GM23338 (cell line): ENCODE measurements at places on chromosomes 13 and 19. TPM values are rescaled to one million over a fixed set of nuclear protein-coding genes. Genes with fewer than 3 reads are reported as not detected.

PROZ gene
- total RNA-seq: not detected in 2 replicates

DNA sequence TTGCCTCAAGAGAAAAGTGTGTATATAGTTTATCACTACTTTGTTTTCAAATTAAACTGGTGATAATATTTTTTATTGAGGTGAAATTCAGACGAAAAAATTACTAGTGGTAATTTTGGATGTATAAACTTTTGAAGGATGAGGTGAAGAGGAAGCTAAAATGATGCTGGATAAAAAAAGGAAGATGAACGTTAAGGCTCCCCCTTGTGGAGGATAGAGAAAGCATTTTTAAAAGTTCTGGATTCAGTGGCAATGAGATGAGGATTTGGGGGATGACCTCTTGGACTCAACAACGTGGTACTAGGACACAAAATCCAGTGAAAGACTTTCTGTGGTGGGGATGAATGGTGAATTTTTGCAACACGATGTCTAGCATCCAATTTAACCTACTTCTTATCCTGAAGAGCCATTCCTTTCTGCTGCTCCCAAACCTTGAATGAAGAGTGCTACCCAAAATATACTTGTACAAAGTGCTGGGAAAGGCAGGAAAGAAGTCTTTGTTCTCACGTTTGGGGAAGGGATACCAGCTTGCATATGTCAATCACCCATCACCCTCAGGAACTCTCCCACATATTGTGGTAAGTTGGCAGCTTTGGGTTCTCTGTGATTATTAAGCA is 7.3 kb upstream of the SIGLEC5 start:
- no peak overlapping the region for H3K4me3 ChIP-seq
- H3K4me1 ChIP-seq: no peaks in the 10 kb centered on the region
- H3K27me3 ChIP-seq: no peaks in the 10 kb centered on the region
- peaks cover 3% of the 10 kb centered on the region; the same call in 1 of the 2 replicates for H3K36me3 ChIP-seq
- peak; percentile 59 for DNase-seq
- no peak overlapping the region for H3K27ac ChIP-seq

- no peaks in the 10 kb centered on the region for H3K36me3 ChIP-seq
- peak; percentile 100 for DNase-seq
Measured at GRCh38 chr19:6476155-6476895, 5.3 kb downstream of the DENND1C start.

CEACAM21 gene
- total RNA-seq: not detected in 2 replicates

DOCK6 gene
- 48.3 and 49.0 TPM in 2 replicates for total RNA-seq

SELENOV gene
- total RNA-seq: 8.7 and 13.8 TPM in 2 replicates

DNA sequence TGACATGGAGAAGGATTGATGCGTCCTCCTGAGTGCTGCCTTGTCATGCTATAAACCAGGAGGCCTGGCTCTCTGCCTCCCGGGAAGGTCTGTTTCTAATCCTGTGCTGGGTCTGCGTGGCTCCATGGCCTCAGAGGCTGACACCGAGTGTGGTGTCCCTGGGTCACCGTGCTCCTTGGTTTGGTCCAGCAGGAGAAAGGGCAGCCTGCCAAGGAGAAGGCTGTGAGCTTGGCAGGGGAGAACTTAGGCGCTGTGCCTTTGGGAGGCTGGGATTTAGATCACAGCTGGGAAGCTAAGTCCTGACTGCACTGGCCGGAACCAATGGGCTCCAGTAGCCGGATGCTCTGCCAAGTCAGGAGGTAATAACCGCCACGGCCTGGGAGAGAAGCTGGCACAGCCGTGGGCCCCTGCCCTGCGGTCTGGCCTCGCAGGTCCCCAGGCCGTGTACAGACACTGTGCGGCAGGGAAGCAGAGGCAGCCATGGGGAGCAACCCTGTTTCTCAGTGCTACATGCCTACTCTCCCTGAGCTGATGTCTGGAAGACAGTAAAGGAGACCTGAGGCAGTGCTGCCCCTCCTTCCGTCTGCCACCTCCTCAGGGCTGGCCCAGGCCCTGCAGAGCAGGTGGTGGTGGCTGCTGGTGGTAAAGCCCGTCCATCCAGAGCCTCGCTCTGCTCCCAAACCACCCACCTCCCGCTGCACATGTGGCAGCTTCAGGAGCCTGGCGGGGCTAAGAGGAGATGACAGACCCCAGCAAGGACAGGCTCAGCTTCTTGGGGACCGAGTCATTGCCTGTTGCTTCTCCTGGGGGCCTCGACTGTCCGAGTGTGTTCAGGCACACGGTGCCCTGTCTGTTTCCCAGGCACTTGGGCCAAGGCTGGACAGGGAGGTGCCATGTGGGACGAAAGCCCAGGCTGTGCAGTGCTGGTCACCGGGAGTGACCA is 44.9 kb downstream of the C13orf46 start:
- H3K4me3 ChIP-seq: no peak overlapping the region
- H3K36me3 ChIP-seq: no peaks in the 10 kb centered on the region
- H3K27ac ChIP-seq: no peak overlapping the region
- no peaks in the 10 kb centered on the region for H3K27me3 ChIP-seq

- no peak overlapping the region for H3K4me3 ChIP-seq
- no peaks in the 10 kb centered on the region for H3K4me1 ChIP-seq
- H3K27me3 ChIP-seq: no peaks in the 10 kb centered on the region
- no peak overlapping the region for H3K27ac ChIP-seq
- H3K36me3 ChIP-seq: no peaks in the 10 kb centered on the region
Measured at GRCh38 chr13:101988140-101988539, 413.7 kb downstream of the FGF14 start.

DNA sequence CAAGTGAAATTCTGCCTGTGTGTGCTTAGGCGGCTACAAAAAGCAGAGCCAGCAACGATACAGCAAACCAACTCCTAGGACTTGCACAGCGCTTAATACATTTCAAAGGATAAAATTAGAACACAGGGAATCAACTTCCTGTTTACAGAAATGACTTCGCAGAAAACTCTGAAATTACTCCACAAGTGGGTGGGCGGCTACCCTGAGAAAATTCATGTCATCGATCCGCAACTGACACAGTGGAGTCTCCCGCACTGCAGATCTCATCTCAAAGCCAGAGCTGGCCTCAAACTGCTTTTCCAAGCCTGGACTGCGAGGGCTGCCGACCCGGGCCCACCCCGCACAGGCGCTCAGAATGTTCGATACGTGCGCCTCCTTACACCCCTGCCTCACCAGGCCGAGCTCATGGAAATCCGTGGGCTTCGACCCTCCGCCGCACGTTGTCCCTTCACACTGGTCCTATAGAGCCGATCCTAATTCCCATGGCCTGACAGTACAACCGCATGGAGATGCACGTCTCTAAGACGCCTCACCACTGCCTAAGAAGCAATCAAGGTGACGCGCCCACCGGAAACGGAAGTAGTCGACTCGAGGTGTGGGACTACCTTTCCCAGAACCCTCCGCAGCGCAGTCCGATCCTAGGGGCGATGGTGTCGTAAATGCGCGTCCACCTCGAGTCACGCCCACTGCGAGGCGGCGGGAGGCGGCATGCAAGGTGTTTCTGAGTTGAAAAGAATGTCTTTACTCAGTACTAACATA is at the start of gene ZNF229:
Gene ZNF229 (minus strand): TSS at position 557 of the 759 bp plus-strand sequence. CDS start 5,625 bp downstream, outside the sequence.
- peaks cover 6% of the 10 kb centered on the region; the same call in 1 of the 2 replicates for H3K4me1 ChIP-seq
- DNase-seq: peak; percentile 99
- H3K36me3 ChIP-seq: no peaks in the 10 kb centered on the region; the same call in 1 of the 2 replicates
- no peak within 1 kb of the TSS for H3K27ac ChIP-seq
- H3K4me3 ChIP-seq: peak within 1 kb of the TSS; percentile 71

DNA sequence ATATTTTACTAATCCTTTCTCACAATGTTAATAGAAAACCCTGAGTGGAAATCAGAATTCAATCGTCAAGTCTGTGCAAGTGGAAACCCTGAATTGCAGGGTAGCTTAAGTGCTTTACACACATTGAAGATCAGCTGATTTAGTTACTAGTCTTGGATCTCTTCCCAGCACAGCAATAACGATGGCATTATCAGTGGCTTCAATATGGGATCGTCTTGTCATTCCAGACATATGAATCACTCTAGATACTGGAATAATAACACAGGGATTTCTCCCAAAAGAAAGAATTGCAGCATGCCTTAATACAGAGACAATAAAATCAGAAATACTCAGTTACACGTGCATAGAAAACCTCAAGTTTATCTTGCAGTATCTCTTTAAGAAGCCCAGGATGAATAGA is 12.6 kb upstream of the METTL21C start:
- no peak for DNase-seq
- no peak overlapping the region for H3K4me3 ChIP-seq
- no peaks in the 10 kb centered on the region for H3K27me3 ChIP-seq
- H3K36me3 ChIP-seq: no peaks in the 10 kb centered on the region
- H3K27ac ChIP-seq: no peak overlapping the region
- no peaks in the 10 kb centered on the region for H3K4me1 ChIP-seq

PDE4C gene
- total RNA-seq: 3.6 and 7.1 TPM in 2 replicates

DNA sequence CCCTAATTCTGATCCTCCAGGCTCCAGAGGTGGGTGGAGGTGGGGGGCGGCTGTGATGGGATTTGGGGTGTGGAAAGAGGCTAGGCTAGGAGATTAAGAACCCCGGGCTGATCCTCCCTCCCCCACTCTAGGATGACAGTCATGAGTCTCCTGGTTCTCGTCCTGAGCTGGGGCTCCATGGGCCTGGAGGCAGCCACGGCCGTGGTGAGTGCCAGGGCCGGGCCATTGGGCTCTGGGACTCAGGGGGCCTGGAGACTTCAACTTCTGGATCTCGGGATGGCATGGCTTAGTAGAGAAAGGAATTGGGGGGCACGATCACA is 13.9 kb downstream of the TTYH1 start:
- H3K27ac ChIP-seq: no peak overlapping the region
- no peaks in the 10 kb centered on the region; the same call in 1 of the 2 replicates for H3K4me1 ChIP-seq
- H3K27me3 ChIP-seq: 0 out of 2 replicates have a peak, but pooled peaks cover 3% of the 10 kb centered on the region
- DNase-seq: no peak
- no peaks in the 10 kb centered on the region for H3K36me3 ChIP-seq
- no peak overlapping the region for H3K4me3 ChIP-seq
